CD4-positive, alpha-beta T cell treated with Interleukin-10 for 1 hour (primary cell): ENCODE measurements at places on chromosomes 3 and 15.

DNA sequence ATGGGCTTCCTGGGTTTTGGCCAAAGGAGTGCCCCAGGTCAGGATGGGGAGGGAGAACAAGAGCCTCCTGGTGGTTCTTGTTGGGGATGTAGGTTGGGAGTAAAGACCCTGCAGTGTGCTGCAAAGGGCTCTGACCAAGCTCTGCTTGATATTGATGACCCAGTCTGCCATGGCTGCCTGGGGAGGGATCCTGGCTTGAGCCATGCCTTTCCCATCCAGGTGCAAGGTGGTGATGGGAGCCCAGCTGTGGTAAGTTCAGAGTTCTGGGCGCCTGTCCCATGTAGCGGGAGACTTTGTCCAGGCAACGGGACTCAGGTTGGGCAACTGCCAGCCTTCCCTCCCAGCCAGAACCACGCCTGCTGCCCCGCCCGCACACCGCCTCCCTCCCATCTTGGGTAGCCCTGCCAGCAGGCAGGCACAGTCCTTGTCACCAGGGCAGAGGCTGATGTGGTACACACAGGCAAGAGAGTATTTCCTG lies 2.6 kb downstream of the GNAI2 start:
- no peak for DNase-seq

DNA sequence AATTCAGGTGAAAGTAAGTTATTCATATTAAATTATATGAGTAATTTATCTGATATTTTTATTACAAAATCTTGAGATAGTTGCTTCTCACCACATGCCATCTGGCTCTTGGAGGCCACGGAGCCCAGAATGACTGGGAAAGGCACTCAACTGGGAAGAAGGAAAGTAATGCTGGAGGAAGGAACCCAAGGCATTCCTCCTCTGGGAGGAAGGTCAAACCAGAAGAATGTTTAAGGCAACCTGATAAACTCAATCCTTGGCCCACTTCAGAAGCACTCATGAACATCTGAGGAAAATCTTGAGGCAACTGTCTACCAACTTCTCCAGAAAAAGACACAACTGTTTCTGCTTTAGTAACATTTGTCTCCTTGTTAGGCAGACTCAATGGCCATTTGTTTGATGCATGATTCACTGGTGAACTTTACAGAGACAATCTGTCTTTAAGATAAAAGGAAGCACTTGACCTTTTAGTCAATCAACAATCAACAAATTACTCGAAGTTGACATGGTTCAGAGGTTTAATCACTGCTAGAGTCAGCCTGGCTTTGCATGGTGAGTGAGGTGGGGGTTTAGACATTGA lies 261.4 kb upstream of the MME start:
- DNase-seq, result no peak

- DNase-seq, result no peak
Measured at GRCh38 chr3:8420612-8421011, 81.0 kb upstream of the LMCD1 start.

GRCh38 chr3:151076626-151077025 lies 8.8 kb upstream of the MED12L start:
- no peak for DNase-seq

DNA sequence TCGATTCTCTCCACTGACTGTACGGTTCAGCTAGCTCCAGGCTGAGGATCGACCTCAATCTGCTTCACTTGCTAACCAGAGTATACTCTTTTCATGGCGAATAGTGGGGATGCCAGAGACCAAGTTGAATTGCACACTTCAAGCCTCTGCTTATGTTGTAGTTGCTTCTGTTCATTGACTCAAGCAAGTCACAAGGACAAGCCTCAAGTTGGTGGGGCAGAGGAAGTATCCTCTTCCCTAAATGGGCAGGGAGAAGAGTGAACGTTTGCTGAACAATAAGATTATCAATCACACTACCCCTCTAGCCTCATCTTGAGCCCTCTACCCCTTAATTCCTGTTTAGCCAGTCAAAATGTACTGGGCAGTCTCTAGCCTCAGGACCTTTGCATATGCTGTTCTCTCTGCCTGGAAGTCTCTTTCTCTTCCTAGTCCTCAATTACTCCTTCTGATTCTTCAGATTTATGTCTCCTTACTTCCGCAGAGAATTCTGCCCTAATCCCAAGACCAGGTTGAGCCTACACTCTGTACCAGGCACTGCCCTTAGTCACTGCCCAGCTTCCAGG lies 390.4 kb upstream of the PROK2 start:
- DNase-seq, result no peak

- DNase-seq, result no peak
Measured at GRCh38 chr3:188253123-188253793, 99.3 kb downstream of the LPP start.

GRCh38 chr3:89360156-89360555 lies 252.7 kb downstream of the EPHA3 start:
- DNase-seq, result no peak

DNA sequence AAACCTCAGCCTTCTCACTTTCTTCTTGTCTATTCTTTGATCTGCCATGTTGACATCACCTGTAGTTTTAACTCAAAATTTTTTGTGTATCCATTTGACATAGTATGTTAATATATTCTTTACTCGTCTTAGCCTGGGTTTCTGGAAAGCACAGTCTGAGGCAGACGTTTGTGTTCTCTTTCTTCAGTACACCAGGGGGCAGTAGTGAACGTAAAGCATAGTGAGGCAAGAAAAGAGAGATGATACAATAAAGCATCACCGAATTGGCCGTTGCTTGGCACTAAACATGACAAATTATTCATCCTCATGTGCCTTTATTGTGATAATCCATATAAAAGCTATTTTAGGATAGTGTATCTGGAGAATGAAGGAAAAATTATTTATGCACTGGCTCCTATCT lies 141.0 kb upstream of the MYRIP start:
- DNase-seq, result peak; percentile 18

DNA sequence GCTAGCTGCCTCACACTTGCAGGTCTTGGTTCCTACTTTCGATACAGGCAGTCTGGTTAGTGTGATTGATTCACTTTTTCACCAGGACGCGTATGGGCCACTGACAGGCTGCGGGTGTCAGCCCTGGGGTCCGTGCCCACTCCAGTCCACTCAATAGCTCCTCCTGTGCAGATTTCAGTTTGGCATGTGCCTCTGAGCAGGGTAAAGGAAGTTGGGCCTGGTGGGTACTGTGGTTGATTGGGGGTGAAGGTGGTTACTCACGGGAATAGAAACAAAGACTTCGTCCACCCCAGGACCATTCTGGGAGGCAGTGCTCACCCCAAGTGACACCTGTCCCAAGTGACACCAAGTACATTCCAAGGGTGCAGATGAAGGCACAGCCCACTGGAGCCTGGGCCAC lies 62.3 kb downstream of the EPHB1 start:
- no peak for DNase-seq

DNA sequence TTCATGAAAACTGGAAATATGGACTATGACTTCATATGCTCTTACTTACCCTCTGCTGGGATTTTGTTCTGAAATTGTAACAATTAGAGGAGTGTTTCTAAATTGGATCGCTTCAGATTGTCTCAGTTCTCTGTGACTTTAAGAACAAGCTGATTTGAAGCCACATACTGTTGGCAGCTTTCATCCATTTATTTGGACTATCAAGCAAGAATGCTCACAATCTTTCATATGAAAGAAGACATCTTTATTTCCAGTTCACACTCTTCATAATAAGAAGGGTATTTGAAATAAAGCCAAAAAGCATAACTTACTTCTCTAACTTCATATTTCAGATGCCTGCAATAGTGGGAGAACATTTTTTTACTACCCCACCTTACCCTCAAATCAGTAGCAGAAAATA lies 491.6 kb upstream of the TPRG1 start:
- DNase-seq, result no peak

DNA sequence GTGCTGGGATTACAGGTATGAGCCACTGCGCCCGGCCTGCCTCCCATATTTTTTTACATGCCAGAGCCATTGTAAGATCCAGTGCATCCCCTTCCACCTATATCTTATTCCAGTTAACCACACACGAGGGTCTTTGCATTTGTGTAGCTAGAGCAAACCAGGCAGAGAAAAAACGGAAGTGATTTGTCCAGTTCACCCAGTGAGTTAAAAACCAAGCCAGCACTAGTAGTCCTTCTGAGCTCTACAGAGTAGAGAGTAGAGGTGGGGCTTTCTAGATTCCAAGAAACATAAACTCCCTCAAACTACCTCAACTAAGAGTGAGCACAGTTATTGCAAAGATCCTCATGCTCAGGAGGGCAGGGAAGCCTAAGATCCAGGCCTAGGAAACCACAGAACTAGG lies 34.7 kb downstream of the TMEM158 start:
- no peak for DNase-seq

GRCh38 chr3:141410846-141411245 lies 42.5 kb downstream of the ZBTB38 start:
- DNase-seq, result peak; percentile 38

DNA sequence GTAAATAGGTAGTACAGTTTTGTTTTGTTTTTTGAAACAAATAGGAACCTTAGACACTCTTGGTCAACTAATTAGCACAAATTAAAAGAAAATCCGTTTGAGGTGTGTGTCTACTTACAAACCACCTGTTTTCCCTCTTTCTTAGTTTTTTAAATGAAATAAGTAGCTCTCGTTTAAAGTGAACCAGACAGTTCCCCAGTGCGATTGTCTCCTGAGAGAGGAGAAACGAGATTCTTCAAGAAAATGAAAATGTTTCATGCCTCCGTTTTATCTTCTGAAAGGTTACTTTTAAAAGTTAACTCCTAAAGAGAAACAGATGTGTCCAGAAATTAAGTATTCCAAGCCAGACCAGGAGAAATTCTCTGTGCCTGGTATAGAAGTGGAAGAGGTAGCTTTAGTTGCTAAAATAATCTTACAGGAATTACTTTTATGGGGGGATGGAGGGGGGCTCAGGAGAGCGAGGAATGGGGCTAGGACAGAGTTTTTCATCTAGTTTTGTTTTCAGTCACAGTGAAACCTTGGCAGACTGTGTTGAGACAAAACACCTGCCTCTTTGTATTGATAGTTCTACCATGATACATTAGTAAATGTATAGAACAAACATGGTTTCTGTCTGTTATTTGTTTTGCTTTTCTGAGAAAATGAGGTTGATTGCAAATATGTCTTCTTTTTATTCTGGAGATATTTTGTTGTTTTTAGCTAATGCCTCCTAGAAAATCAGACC lies 155.1 kb upstream of the CNTN4 start:
- DNase-seq, result no peak

- no peak for DNase-seq
Measured at GRCh38 chr3:187769771-187770170, 24.5 kb upstream of the BCL6 start.

DNA sequence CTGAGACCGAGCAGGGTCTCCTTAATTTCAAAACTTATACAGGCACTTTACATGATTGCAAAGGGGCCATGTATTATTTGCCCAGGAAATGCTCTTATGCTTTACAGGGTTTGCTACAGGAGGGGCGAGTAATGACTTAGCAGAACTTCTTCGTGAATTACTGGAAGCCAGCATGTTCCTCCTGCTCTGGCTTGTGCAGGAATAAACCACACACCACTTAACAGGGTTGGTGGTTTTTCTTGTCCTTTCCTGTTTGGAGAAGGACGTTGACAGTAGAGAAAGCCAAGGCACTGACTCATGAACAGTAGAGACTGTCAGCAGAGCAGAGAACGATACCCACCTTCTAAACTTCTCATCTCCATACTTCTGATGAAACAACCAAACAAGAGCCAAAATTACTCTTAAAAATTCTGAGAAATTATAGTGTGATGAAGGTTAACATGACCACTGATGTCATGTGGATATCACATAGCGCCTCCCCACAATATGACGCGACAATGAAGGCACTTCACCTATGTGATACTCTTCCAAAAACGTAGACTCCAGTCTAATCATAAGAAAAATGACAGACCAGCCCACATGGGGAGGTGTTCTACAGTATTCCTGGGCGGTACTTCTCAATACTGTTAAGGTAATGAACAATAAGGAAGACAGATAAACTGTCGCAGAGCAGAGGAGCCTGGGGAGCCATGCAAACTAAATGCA lies 24.7 kb upstream of the MCTP2 start:
- DNase-seq, result peak; percentile 22

DNA sequence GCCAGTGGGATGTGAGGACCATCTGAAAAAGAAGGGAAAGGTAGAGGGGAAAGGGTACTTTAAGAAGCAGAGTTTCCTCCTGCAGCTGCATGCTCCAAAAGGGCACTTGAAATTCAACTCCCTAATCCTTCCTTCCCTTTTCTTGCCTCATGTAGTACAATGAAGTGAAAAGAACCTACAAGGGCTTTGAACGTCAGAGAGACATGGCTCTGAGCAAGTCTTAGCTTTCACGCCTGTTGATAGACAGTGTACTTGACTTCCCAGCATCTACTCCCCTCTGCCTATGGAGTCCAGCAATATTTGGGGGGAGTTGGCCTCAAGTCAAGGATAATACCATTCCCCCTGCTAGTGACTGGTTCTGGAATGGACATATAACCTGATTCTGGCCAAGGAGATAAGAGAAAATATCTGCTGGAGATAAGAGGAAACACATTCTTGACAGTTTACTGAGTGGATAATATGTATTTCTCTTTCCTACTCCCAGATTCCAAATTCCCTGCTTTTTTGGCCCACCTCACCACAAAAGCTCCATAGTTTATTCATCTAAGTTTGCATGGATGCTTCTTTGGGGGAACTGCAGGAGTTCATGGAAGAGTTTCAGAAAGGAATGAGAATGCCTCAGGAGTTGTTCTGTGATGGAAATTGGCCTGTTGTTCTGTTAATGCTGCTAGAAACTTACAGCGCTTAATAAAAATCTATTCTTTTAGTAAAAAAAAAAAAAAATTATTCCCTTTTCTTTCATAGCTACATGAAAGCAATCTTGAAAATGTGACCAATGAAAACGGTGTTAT lies 193.0 kb upstream of the TPM1 start:
- DNase-seq, result no peak

DNA sequence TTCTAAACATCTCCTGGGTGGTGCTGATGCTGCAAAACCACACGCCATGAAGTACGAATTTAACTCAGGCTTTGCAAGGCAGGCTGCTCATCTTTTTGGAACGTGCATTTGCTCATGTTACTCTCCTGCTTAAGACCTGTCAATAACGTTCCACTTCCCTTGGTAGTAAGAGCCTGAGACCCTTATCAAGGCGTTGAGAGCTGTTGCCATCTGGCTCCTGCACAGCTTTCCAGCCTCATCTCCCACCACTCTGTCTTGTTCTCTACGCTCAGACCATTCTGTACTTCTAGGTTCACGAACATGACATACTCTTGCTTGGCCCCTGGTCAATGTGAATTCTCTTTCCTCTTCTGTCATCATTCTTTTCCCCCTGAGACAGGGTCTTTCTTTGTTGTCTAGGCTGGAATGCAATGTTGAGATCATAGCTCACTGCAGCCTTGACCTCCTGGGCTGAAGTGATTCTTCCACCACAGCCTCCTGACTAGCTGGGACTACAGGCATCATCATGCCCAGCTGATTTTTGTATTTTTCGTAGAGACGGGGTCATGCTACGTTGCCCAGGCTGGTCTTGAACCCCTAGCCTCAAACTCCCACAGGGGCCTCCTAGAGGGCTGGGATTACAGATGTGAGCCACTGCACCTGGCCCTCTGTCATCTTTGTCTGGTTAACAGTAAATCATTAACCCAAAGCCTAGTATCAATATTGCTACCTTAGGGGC lies 202.8 kb downstream of the CADPS start:
- no peak for DNase-seq

GRCh38 chr3:39819899-39820298 lies 10.5 kb downstream of the MYRIP start:
- DNase-seq, result no peak
